ENCODE measurements at places on chromosomes 1 and 21.

- DNase-seq, result no peak
Measured at GRCh38 chr1:223512057-223512456, 118.8 kb downstream of the CCDC185 start.

DNA sequence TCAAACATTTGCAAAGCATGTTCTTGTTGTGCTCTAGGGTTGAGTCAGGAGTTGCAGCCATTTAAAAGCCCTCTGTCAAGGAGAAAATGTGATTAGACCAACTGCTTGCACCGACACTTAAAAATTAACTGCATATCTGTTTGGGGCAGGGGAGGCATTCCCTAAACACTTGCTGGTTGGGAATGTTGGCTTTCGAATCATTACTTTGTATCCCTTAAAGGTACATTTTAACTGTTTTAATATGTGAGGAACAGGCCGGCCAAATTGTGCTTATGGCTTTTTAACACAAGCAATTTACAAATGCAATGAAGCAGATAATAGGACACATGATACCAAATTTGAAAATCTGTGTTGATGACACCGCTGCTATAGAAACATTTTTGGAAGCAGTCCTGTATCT lies 159.1 kb downstream of the LHX8 start:
- DNase-seq, result no peak

DNA sequence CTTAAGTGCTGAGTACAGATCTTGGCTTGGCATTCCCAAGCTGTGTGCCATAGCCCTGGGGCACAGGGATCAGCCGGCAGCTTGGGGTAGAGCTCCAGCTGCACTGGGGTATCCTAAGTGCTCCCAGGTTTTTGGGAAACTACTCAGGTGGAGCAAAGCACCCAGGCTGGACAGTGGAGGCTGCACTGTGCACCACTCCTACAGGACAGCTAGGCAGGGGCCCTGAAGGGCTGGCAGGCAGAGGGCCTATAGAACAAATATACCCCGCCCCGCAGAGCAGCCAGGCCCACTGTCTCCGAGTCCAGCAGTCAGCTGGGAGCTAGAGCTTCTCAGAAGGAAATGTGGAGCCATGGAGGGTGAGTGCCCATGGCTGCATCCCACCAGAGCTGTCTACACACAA lies 691.7 kb upstream of the ADGRL2 start:
- DNase-seq, result no peak

- no peak for DNase-seq
Measured at GRCh38 chr1:225972344-225973152, 26.6 kb downstream of the SDE2 start.

DNA sequence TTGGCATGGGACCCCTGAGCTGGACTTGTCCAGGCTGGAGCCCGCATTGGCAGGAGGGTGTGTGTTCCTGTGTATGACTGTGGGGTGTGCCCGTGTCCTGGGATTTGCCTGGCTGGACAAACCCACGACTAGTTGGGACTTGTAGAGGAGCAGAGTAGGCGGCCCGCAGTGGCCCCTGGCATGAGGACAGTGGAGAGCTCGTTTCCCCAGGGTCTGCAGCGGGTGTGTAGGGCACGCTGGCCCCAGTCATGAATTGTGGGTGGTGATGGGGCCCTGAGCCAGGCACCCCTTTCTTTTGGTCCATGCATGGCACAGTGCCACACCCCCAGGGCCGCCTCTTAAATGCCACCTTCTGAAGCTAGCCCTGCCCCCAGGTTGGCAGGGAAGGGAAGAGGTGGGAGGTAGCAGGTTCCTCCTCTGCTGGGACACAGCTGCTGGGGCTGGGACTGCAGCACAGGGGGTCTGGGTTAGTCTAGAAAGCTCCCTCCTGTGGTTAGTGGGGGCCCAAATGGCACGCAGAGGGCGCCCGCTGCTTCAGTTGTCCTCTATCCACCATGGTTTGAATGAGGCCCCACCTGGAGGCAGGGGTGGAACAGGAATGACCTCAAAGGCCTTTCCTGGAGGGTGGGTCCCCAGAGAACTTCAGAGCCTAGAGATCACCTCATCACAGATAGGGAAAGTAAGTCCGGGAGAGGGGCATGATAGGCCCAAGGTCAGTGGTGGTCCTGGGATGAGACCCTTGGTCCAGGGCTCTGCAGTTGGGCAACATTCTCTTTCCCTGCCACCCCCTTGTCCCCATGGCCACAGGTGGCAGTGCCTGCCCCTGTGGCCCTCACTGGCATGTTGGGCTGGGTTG lies 4.1 kb downstream of the CROCC start:
- DNase-seq, result no peak

GRCh38 chr1:176046926-176047325 lies 160.2 kb downstream of the COP1 start:
- DNase-seq, result no peak

DNA sequence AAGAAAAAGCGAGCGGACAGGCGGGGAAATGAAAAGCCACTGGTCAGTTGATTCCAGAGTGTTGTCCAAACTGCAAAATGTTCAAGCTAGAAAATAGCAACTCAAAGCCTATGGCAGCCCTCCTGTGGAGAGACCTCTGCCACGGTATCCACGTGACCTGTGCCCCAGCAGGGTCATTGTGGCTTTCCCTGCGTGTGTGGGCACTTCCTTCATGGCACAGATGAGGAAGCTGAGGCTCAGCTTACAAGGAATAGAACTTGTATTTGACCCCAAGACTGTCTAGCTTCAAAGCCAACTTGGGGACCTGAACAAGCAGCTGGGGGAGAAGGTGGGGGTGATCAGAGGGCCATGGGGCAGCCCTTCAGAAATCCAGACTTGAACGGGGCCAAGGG lies 15.6 kb upstream of the PLEKHG5 start:
- no peak for DNase-seq

DNA sequence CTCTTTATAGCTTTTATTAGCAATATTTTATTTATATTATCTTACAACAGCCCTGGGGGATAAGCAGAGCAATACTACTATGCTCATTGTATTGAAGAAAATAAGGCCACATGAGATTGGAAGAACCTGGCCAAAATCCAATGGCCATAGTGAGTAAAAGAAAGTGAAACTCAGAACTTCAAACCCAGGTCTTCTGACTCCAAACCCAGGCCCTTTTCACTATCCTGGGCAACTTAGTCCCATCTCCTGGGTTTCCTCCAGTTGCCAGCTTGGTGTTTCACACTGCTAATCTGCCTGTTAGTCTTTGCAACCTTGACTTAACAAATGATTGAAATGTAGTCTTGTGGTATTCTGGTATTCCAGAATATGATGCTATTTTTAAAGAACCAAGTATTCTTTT lies 22.4 kb upstream of the EXO1 start:
- no peak for DNase-seq

- no peak for DNase-seq
Measured at GRCh38 chr1:7425771-7426170, 345.3 kb upstream of the VAMP3 start.

DNA sequence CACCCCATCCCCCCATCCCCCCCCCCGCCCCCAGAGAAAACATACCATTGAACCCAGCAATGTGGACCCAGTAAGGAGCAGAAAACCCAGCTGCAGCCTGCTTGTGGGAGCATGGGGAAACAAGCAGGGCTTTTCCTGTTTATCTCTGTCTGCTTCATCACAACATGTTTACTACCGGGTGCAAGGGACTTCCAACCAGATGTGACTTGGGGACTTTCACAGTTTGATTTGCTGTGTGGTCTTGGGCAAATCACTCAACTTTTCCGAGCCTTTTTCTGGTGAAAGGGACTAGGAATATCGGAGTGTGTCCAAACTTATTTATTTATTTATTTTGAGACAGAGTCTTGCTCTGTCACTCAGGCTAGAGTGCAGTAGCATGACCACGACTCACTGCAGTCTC lies 3.2 kb downstream of the TMCC2 start:
- DNase-seq, result no peak

DNA sequence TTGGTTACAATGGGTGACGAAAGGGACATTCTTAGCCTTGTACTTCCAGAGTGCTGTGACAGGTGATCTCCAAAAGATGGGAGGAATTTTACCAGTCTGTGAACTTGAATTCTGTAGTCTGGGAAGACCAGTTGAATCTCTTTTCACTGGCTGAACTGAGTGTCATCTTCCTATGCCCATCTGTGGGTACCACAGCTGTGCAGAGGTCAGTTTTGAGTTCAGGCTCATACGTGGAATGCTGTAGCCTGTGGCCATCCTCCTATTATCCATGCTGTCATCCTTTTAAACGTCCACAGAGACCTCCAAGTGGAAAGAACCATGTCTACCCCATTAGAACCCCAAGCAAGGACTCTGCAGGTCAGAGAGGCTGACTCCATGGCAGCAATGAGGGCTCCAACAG lies 32.1 kb downstream of the TMEM51 start:
- DNase-seq, result no peak

DNA sequence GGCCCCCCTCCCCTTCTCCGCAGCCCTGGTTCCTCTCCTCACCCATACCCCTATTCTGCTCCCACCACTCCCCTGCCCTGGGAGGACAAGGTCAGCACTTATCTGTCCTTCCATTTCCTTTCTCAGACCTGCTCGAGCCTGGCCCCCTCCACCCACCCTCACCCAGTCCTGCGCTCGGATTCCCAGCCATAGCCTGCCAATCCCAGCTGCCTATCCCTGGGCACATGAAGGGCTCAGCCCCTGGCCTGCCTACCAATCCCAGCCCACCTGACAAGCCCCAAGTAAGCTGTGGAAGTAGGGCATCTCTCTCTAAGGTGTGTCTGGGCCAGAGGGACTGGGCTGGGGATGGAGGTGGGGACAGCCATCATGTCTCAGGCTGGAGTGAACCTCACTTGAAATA lies 5.4 kb downstream of the BLACAT1 start:
- DNase-seq, result no peak

- DNase-seq, result no peak
Measured at GRCh38 chr1:74728736-74729135, 4.1 kb downstream of the CRYZ start.

GRCh38 chr1:1169429-1170214 lies 4.1 kb upstream of the TTLL10 start:
- no peak for DNase-seq

GRCh38 chr1:21663951-21664805 lies 5.0 kb downstream of the RAP1GAP start:
- DNase-seq, result no peak

DNA sequence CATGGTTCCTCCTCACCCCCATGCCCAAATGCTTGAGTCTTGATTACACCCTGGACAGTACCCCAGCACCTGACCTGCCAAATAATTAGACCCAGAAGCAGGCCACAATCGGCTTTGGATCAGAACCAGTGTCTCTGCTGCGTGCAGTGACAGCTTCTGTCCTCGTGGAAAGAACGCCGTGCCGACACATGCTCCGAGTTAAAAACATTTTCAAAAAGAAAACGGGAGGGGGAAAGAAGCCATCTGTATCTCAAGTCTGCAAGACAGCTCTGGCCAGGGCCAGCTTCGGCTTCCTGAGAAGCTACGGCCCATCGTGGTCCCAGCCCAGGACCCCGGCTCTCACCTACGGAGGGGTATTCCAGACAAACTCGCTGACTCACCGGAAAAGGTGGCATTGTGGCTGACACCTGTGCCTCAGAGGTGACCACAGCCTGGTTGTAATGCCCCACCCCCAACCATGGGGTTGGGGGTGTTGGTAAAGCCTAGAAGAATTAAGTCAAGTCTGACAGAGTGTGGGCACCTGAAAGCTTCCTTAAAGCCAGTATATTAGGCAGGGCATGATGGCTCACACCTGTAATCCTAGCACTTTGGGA lies 25.8 kb downstream of the SSBP3 start:
- DNase-seq, result no peak

DNA sequence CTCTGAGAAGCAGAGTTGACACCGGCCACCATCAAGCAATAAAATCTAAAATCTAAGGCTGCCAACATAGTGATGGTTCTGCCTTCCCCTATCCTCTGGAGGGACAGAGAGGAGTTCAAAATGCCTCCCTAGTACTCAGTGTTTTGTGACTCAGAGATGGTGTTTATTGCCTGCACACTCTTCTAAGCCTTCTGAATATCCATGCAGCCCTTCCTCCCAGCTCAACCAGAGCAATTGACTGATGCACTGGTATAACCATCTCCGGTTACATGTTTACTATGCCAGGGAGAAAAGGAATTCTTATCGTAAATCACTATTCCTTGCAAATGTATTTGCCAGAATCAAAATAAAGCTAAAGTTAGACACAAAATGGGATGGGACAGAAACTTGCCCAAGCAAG lies 132.9 kb upstream of the RAB4A start:
- peak; percentile 20 for DNase-seq

DNA sequence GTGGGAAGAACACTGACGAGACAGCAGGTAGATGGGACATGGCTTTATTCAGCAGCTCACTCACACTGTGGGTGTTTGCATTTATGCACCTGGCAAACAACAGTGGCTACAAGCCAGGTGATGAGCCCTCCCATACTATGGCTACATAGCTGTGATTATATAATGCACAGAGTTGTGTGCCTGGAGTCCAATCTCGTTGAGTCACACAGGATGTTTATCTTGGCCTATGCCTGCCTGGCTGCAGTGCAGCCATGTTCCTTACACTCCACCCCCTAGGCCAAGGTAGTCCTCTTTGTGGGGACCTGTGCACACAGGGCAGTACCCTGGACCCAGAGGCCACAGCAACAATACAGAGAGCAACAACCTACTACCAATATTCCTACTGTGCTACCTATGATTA lies 1643.8 kb downstream of the MRPL39 start:
- no peak for DNase-seq

- DNase-seq, result no peak
Measured at GRCh38 chr1:156347331-156347730, 9.0 kb downstream of the TSACC start.

- DNase-seq, result no peak
Measured at GRCh38 chr1:22045604-22046228, 6.8 kb upstream of the CDC42 start.

GRCh38 chr1:30822966-30823581 lies 65.5 kb upstream of the LAPTM5 start:
- no peak for DNase-seq

DNA sequence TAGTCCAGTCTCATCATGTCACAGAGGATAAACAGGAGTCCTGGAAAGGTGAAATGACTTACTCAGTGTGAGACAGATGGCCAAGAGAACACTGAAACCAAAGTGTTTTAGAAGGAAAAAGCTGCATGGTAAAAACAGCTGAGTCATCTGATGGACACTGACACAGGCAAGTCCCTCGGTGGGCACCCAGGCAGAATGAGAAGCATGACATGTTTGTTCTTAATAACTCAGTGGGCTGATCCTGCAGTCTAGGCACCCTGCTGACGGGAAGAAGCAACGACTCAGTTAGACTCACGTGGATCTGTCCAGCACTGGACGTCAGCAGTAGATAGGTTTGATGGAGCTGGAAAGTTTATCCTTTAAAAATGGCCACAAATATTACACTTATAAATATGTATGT lies 116.9 kb downstream of the RGS7 start:
- no peak for DNase-seq
